ENCODE measurements at places on chromosomes 3 and 15.

DNA sequence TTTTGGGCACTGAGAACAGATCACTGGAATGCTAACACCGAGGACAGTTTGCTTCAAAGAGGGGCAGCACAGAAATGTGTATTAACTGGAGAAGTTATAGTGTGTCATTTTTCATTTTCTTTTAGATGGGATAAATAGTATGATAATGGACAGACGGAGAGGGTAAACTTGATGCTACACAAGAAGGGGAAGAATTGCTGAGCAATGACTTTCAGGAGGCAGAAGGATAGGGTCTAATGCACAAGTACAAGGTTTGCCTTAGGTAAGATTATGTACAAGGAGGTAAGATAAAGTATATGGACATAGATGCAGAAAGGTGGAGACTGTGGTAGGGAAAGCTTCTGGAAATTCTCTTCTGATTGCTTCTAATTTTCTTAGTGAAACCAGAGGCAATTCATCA lies 32.3 kb upstream of the LRRC58 start:
- DNase-seq: no peak

- DNase-seq: no peak
Observed at GRCh38 chr15:43795197-43795596, 3.1 kb downstream of the SERF2 start.

GRCh38 chr15:31452595-31453557 lies 126.2 kb downstream of the KLF13 start:
- no peak for DNase-seq

GRCh38 chr3:8506571-8507061 lies 5.0 kb downstream of the LMCD1 start:
- DNase-seq: no peak

DNA sequence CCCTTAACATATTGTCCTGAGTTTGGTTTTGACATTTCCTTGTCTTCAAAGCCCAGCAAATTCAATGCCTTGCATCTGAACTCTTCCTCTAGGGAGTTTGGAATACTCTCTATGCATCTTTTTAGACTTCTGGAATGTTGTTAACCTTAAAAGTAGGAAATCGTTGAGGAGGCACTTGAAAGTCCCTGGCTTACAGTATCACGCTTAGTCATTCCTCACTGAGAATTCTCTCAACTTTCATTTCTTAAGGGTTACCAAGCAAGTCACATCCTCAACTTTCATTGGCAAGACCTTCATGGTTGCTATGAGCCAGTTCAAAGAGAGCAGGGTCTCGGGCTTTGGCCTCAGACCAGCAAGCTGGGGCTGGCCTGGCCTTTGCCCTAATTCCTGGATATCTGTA lies 89.9 kb downstream of the ASB7 start:
- no peak for DNase-seq

Measured in globus pallidus (tissue), 1 donor.